Mesenteric fat pad (tissue), 1 donor: ENCODE measurements at places on chromosomes 2 and 18. TPM values are rescaled to one million over a fixed set of nuclear protein-coding genes. Genes with fewer than 3 reads are reported as not detected.

CYP1B1 gene
- total RNA-seq = 113 TPM

PREB gene
- 76.5 TPM for total RNA-seq

LOXL3 gene
- total RNA-seq = 8.2 TPM

MBD1 gene
- total RNA-seq = 55.2 TPM

SLC38A11 gene
- 1.1 TPM for total RNA-seq

SERPINB12 gene
- total RNA-seq = not detected

TGFA gene
- 2.2 TPM for total RNA-seq
